ENCODE measurements at places on chromosomes 7 and 10.
A peak's percentile ranks its signal among the peaks of the same experiment; 100 is the strongest.

DNA sequence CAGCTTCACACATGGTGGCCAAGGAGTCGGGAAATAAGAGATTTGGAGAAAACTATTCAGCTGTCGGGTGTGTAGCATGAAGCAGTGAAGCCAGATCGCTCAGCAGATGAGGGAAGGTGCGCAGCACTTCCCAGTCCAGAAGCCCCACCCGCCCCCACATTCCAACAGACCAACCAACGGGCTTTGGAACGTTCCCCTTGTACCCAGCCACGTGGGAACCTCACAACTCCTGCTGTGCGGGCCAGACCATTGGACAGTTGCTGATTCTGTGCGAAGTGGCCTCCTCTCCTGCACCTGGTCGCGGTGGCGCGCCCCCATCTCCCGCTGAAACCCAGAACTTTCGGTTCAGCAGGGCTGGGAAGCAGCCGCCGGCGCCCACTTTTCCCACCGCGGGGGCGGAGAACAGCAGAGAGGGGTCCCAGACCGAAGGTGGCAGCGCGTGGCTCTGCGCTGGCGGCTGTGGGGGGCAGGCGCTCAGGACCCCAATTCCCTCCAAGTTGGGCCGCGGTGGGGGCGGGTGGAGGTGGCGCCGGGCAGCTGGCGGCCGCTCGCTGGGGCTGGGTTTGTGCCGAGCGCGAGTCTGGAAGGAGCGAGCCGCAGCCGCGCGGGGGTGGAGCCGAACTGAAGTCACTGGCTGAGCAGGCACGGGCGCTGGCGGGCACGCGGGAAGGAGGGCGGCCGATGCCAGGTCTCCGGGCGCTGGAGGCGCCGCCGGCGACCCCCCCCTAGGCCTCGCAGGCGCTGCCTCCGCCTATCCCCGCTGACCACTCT, 1301.5 kb upstream of the SORCS1 start:
- DNase-seq: no peak

GRCh38 chr7:133975130-133975529, 152.0 kb upstream of the LRGUK start:
- peak; percentile 35 for DNase-seq

DNA sequence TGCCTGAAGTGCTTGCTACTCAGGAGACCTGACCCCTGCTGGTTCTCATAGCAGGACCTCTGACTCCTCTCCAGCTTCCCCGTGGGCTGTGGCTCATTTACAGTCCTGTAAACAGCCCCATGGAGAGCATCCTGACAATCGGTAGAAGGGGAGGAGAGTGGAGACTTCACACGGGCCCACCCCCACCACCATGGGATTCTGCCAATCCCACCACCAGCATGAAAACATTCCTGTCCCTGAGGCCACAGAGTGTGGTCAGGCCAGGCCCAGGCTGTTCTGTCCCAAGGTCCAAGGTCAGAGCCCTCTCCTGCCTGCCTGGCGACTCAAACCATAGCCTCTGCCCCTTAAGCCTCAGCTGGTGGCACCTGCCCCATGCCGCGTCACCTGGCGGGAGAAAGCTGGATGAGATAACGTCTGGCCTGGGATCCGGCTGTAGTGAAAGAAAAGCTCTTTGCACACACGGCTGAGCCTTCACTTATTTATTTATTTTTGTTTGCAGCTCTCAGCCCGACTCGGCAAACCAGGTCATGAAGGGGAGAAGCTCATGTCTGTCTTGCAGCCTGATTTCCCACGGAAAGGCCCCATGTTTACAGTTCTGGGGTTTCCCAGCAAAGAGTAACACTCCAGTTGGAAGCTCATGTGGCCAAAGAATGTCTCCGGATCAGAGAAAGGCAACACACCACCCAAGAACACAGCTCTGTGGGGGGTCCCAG, 293.6 kb upstream of the ZMIZ1 start:
- peak; percentile 56 for DNase-seq

DNA sequence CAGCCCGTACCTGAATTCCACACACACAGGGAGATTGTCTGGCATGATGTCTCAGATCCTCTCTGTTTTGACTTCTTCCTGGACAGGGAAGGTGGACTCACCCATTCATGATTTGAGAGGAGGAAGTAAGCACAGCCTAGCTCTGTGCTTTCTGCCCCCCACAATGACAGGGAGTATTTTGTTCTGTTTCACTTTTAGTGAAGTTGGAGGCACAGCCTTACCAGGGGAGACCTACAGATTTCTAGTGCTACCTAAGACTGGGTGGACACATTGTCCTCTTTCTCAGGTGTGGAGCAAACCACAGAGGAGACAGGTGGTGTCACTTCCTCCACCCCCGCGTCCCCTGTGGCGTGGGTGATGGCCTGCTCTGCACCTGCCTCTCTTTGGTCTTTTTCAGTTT, 408.6 kb upstream of the PFKP start:
- DNase-seq: no peak

- DNase-seq: no peak
Observed at GRCh38 chr10:63798599-63799498, 277.6 kb downstream of the REEP3 start.

DNA sequence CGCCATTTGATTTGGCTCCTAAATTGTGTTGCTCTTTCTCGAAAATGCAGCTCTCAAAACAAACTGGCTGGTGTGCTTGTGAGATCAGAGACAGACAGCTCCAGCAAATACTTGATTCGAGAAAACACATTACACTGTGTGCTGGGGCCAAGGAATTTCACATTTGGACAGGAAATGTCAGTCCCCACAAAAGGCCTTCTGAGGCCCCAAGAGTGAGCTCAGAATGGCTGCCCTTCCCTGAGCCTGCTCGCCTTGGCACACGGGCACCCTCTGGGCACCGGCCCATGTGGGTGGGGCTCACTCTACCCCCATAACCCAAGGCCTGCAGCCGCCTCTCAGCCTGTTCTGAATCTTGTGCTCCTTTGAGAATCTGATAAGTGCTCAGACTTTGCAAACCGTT, 13.9 kb upstream of the HSPA12A start:
- DNase-seq: no peak

DNA sequence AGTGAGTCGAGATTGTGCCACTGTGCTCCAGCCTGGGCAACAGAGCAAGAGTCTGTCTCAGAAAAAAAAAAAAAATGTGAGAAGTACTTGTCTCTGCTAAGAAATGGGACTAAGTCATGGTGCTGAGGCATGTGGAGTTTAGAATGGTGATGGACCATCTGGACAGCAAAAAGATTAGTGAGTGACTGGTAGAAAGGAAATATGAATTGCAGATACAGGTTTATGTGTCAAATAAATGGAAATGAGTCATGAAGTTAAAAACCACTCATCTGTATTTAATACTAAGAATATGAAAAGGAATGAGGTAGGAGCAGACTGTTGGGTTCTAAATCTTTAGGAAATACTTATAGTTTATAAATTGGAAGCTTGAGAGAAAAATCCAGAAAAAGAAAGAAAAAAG, 625.7 kb upstream of the ANKRD30A start:
- DNase-seq: no peak

- no peak for DNase-seq
Observed at GRCh38 chr10:124622158-124622557, 122.0 kb downstream of the FAM53B start.

DNA sequence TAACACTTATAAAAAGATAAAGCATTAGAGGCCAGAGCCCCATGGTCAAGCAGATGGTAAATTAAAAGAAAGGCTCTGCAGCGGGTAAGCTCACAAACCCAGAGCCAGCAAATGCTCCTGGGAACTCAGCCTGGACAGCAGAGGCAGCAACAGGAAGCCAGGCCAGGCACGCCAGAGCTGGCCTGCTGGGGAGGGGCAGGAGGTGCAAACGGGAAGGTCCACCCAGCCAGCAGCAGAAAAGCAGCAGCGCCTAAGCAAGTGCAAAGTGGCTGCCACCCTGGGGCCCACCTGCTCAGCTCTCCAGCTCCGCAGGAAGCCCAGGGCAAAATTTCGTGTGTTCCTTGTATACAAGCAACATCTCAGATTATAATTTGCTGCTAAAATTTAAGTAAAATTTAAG, 82.7 kb upstream of the GPR22 start:
- DNase-seq: peak; percentile 62

DNA sequence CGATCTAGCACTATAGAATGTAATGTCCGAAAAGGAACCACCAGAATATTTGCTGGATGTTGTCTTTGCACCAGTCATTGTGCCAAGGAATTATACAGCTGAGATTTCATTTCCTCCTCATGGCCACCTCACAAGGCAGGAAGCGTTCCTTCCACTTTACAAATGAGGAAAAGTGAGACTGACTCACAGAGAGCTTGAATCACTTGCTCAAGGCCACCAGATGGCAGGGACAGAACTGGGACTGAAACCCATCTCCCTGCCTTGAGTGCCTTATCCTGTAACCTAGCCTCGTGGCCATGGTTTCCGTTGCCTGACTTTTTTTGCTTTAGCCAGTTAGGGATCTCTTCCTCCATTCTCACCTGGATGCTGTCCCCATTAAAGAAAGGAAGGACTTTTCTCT, 44.7 kb upstream of the PDZD8 start:
- DNase-seq: no peak

DNA sequence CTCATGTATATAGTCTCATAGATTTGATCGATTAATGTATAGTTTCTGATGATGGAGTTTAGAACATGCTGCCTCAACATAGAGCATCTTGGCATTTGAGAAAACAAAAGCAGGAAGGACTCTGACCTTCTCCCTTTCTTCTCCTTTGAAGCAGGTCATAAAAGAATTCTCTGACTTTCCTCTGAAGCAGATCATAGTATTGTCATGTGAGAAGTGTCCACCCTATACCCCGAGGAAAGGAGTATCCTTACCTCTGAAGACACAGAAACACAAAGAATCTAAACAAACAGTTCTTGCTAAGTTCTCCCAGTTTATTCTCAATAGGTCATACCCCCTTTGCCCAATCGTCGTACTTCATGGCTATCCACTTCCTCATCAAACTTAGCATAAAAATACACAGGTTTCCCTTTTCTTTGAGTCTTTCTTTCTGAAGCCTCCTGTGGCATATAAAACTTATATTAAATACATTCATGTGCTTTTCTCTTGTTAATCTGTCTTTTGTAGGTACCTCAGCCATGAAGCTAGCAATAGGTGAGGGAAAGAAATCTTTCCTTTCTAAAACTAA, 194.9 kb downstream of the REEP3 start:
- DNase-seq: no peak

DNA sequence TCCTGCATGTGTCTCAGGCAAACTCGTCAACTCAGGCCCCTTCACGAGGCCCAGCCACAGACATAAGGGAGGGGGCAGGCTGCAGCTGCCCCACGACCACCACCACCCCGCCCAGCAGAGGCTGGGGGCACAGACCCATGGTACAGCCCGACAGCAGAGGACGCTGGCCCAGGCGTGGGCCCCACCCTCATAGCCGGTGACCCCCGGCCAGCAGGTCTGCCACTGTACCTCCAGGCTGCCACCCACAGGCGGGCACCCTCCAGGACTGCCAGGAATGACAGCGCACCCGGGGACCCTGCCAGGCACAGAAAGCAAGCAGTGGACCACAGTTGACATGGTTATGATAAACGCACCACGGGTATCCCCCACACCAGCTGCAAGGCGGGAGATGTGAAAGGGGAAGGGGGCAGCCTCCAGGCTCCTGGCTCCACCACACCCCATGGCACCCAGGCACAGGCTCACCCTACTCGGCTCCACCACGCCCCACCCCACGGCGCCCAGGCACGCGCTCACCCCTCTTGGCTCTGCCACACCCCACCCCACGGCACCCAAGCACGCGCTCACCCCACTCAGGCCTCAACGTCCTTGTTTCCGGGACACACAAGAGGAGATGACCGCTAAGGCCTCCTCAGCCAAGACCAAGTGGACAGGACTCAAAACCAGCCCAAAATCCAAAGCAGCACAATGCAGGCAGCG, 135.9 kb downstream of the MAD1L1 start:
- DNase-seq: no peak

GRCh38 chr7:51278797-51279196, 37.8 kb downstream of the COBL start:
- DNase-seq: no peak

DNA sequence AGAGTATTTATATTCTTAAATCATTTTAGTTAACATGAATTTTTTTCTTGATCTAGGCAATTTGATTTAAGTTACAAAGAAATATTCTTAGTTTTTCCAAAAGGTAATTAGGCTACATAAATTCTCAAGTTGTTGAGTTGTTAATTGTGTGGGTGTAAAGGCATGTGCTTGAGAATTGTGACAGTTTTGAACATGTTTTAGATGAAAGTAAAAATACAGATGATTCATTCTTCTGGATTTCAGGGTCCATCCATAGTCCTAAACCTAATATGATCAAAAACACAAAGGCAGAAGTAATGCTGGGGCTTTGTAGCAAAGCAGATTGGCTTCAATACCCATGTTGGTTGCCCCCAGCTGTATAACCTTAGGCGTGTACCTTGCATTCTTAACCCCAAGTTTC, 127.9 kb downstream of the CPED1 start:
- DNase-seq: no peak

DNA sequence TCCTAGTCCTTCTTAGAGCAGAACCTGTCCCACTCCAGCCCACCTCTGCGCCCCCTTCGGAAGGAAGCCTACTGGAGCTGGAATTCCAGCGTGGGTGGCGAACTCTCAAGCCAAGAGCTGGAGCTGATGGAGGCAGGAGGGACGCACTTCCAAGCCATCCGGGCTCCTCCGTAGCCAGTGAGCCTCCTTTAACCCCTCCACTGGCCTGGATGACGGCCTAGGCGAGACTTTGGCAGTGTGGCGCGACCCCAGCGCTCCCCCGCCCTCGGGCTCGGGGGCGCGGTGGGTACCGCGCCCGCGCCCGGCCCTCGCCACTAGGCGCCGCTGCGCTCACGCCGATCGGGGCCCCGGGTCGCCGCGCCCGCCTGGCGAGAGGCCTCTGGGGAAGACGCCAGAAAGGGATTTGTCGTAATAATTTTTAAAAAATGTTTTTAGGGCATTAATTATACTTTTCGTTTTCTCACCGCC, 5.1 kb upstream of the EMX2 start:
- DNase-seq: no peak

GRCh38 chr7:33901847-33902246, 3.5 kb upstream of the BMPER start:
- no peak for DNase-seq

DNA sequence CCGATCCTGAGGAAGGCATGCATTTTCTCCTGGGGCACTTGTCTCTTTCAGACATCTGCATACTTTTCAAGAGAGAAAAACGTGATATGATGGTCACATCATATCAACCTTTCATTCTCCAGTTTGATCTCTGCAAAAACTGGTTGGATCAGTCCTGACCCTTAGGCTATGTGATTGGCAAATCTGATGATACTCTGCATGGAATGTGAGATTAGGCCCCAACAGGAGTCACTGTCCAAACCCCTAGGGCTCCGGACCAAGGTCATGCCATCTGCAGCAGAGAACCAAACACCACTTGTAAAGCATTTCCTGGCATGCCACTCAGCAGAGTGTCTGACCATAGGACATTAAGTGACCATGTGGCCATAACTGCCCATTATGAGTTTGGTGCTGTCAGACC, 8.6 kb downstream of the GCK start:
- no peak for DNase-seq

GRCh38 chr7:111147708-111148533, 57.0 kb downstream of the LRRN3 start:
- no peak for DNase-seq

- DNase-seq: no peak
Observed at GRCh38 chr10:70147259-70147625, 742 bp upstream of the TYSND1 start.

- no peak for DNase-seq
Observed at GRCh38 chr7:155144371-155144770, 74.2 kb downstream of the HTR5A start.

GRCh38 chr10:60818134-60818770, 40.0 kb downstream of the CDK1 start:
- DNase-seq: no peak

- no peak for DNase-seq
Observed at GRCh38 chr10:29897999-29898716, 161.2 kb downstream of the JCAD start.

- DNase-seq: no peak
Observed at GRCh38 chr10:126247446-126247975, 140.8 kb downstream of the ADAM12 start.
